ENCODE measurements at places on chromosomes 13 and 19. TPM values are rescaled to one million over a fixed set of nuclear protein-coding genes. Genes with fewer than 3 reads are reported as not detected.

DNA sequence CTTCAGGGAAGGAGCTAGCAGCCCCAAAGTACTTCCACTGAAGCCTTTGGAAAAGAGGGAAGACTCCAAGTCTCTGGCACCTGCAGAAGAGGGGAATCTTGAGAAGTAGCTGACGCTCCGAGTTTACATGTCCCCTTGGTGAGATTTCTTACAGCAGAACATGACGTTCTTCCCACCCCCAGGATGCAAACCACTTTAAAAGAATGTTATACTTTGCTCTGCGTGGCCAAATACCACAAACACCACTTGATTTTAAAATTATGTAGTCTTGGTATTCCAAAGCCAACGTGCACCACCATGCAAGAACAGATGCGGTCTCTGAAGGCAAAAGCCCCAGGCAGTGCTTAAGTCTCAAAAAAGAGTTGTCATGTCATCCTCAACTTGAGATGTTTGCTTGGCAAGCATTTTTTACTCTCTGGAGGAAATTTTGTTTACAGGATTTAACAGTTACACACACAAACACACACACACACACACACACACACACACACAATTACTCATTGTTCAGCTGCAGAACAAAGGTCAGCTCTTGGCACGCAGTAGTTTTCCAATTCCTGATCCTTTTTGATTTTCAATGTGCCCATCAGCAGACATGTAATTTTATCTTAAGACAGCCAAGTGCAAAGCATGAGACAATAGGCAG is 106.1 kb downstream of the RGCC start:
- peak; percentile 61 for DNase-seq

GRCh38 chr19:16715611-16716010 is 4.0 kb upstream of the NWD1 start:
- no peak for DNase-seq

- no peak for DNase-seq
Measured at GRCh38 chr19:29265436-29265835, 52.5 kb upstream of the UQCRFS1 start.

- no peak for DNase-seq
Measured at GRCh38 chr13:97273341-97273831, 51.3 kb downstream of the MBNL2 start.

DNA sequence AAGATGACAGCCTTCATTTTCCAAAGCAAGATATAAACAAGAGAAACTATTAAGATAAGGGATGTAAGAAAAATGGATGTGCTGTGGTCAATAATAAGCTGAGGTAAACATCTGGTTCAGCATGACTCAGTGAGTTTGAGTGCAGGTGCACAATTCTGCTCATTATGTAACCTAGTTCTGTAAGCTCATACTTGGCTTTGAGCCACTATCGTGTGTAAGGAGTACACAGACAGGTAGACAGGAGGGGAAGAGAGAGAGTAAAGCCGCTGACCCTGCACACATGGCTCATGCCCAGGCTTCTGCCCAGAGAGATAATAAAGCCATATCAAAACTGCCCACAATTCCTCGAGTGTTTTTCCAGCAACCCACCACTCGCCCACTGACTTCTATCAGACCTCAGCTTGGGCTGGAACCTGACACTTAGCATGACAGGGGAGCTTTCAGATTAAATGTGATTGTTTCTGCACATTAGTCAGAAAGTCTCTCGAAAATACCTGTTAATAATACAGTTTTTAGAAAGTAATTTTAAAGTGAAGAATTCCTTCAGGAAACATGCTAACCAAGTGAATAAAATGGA is 51.7 kb downstream of the ZNF91 start:
- no peak for DNase-seq

DNA sequence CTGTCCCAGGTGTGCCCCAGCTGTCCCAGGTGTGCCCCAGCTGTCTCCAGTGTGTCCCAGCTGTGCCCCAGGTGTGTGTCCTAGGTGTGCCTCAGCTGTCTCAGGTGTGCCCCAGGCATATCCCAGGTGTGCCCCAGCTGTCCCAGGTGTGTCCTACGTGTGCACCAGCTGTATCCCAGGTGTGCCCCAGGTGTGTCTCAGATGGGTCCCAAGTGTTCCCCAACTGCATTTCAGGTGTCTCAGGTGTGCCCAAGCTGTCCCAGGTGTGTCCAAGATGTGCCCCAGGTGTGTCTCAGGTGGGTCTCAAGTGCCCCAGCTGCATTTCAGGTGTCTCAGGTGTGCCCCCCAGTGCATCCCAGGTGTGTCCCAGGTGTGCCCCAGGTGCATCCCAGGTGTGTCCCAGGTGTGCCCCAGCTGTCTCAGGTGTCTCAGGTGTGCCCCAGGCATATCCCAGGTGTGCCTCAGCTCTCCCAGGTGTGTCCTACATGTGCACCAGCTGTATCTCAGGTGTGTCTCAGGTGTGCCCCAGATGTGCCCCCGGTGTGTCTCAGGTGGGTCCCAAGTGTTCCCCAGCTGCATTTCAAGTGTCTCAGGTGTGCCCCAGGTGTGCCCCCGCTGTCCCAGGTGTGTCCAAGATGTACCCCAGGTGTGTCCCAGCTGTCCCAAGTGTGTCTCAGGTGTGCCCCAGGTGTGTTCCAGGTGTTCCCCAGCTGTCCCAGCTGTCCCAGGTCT is 1.3 kb upstream of the GRK1 start:
- no peak for DNase-seq

DNA sequence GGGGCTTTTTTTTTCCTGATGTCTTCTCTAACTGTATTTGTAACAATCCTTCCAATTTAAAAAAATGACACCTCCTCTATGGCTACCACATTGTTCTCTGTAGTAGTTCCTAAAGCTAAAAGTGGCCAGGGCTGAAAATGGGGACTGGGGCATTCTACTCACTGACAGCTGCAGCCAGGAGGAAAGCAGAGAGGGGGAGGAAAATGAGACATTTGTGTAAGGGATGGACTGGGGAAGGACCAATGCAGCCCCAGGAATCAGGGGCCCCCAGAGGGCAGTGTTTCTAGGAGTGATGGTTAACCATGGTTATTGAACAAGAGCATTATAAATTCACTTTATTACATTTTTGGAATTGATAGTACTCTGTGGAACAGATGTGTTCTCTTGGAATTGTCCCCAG is 34.3 kb upstream of the C1QTNF9 start:
- DNase-seq: no peak

DNA sequence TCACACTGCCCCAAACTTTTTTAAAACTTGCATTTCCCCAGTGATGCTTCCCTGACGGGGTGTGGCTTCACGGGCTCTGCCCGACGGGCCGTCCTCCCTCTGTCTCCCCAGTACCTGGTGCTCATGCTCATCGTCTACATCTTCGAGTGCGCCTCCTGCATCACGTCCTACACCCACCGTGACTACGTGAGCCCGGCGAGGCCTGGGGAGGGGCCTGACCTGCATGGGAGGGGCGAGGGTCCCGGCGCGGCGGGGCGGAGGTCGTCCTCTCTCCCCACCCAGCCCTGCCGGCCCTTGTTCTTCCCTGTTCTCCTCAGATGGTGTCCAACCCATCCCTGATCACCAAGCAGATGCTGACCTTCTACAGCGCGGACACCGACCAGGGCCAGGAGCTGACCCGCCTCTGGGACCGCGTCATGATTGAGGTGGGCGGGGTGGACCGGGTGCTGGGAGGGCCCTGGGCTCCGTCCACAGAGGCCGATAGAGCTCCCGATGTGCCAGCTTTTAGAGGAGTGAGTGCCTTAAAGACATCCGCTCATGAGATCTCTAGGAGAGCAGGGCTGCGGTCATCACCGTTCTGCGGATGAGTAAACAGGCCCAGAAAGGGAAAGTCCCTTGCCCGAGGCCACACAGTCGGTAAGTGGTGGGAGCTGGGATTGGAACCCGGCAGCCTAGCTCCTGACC is 6.9 kb downstream of the UPK1A start:
- DNase-seq: no peak

DNA sequence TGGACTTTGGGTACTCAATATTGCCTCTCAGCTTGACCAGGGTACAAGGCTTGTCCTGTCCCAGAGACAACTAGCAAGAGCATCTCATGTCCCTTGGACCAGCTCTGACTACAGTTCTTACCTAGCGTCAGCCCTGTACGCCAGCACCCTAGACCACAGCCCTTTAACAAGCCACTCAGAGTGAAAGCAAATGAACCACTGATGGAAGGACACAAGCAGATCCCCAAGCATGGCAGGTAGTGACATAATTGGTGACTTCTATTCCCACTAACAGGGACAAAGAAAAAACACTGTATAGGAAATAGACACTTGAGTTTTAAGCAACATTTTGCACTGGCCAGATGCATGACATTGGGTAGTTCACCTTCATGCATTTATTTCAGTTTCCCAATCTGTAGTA is 8.8 kb upstream of the LRCH1 start:
- no peak for DNase-seq

- peak; percentile 12 for DNase-seq
Measured at GRCh38 chr13:66992183-66992582, 238.0 kb downstream of the PCDH9 start.

- no peak for DNase-seq
Measured at GRCh38 chr19:46453661-46454060, 17.7 kb downstream of the PNMA8A start.

GRCh38 chr19:16571822-16572331 is 338 bp downstream of the SLC35E1 start:
- DNase-seq: no peak

DNA sequence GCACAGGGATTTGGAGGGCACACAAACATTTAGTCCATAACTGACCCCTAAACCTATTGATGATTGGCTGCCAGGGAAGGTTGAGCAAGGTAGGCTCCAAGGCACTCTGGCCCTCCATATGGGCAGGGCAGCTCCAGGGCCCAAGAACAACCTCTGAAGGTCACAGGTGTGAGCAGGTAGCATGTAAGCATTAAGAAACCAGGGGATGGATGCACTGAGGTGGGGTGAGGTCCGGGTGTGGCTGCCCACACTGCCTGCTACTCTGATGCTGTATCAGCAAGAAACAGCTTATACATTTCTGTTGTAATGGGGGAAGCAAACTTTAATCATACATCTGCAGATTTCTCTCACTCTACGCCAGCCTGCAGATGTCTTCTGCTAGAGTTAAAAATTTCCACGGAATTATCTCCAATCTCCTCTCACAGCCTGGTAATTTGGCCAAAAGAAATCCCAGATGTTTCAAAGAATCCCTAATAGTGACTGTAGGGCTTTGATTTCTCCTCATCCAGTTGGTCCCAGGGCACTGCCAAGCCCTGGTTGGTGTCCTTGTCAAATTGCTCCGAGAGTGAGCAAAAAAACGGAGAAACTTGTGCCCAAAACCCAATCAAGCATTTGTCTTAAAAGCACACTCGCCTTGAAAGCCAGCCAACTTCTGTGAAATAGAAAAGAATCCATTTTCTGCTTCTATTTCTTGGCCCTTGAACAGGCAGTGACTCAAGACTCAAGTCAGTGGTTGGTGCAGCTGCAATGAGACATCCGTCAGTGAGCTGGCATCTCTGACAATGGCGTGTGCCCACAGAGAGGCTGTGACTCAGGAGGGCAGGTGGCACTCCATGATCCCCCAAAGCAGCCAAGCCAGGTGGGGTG is 72.5 kb upstream of the MRI1 start:
- DNase-seq: no peak

DNA sequence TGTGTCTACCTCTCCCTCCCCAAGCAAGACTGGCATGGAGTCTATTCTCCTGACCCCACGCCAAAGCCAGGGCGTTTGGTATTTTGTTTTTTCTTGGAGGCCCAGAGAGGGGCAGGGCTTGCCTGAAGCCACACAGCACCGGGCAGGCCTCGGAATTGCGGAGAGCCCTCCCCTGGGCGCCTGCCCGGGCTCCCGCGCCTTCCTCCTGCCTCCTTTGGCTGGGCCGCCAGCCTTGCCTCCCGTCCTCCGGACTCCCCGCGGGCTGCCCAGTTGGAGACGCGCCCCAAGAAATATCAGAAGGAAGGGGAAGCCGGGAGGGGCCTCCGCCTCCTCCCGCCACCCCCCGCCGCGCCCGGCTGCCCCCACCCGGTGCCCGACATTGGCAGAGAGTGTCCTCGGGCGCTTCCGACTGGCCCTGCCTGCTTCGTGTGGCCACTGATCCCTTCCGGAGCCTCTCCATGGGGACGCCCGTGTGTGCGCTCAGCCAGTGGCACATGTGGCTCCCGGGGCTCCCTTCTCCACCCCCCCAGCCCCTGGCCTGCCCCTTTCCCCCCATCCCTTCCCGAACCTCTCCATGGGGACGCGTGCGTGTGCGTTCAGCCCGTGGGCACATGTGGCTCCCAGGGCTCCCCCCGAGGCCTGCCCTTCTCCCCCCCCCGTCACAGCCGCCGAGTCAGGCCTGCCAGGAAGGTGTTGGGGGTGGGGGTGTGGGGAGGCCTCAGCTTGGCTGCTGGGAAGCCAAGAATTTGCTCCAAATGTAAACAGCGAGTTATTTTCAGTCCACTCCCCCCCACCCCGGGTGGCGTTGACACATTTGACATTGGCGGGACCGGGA is 37.3 kb downstream of the NFIC start:
- no peak for DNase-seq

- DNase-seq: no peak
Measured at GRCh38 chr19:2820112-2820702, 539 bp downstream of the ZNF554 start.

GRCh38 chr13:29885989-29886388 is 35.6 kb upstream of the UBL3 start:
- DNase-seq: no peak

DNA sequence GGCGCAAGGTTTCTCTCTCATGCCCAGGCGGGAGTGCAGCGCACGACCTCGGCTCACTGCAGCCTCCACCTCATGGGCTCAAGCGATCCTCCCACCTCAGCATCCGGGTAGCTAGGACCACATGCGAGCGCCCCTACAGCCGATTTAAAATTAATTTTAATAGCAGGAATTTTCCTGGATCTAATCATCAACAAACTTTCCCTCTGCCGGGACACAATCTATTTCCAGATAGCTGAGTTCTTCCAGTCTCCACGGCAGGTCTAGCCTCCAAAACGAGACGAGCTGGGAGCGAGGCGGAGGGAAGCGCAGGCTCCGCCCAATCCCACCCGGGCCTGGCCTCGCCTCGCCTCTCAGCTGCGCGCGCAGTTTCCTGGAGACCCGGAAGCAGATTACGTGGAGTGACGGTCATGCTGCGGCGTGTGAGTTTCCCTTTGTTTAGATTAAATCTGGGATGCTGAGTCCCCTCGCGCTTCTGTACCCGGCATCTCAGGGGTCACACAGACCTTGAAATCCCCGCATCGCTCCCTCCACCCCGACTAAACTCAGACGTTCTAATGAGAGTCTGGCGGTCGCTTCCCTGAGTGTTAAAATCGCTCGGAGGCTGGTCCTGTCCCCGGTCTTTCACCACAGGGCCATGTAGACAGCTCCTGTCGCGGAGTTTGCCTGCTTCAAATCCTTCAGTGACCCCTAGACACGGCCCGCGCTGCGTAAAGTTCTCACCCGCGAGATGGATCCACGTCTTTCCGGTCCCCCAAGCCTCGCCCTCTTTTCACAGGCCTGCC is at the start of gene ZNF880:
Gene ZNF880, plus strand, starts transcription at position 365 of the 782 bp plus-strand sequence. Its CDS starts 43 bp downstream, at position 408.
- DNase-seq: no peak

DNA sequence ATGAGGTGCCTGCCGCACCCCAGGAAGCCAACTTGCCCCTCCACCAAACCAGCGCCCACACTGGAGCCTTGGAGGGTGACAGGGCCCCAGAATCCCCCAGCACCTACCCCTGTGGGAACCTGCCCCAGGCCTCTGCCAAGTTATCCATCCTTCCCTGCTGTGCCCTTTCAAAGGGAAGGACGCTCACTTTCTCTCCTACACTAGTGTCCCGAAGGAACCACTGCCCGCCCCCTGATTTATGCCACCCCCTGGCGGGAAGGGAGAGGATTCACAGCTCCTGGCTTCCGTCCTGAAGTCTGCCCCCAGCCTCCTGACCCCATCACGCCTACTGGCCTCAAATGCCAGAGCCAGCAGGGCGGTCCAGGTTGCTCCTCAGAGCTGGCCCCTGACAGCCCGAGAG is 1.4 kb downstream of the EVI5L start:
- peak; percentile 65 for DNase-seq

- DNase-seq: no peak
Measured at GRCh38 chr19:5430237-5430636, 25.0 kb upstream of the ZNRF4 start.

The LHB gene
- total RNA-seq: not detected

The WTIP gene
- 3.9 TPM for total RNA-seq

The DOCK6 gene
- 19.4 TPM for total RNA-seq

The SLC17A7 gene
- 0.18 TPM for total RNA-seq

Measured in HT-29 (cell line).